ENCODE measurements at places on chromosomes 13 and 19.
A peak's percentile ranks its signal among the peaks of the same experiment; 100 is the strongest.

DNA sequence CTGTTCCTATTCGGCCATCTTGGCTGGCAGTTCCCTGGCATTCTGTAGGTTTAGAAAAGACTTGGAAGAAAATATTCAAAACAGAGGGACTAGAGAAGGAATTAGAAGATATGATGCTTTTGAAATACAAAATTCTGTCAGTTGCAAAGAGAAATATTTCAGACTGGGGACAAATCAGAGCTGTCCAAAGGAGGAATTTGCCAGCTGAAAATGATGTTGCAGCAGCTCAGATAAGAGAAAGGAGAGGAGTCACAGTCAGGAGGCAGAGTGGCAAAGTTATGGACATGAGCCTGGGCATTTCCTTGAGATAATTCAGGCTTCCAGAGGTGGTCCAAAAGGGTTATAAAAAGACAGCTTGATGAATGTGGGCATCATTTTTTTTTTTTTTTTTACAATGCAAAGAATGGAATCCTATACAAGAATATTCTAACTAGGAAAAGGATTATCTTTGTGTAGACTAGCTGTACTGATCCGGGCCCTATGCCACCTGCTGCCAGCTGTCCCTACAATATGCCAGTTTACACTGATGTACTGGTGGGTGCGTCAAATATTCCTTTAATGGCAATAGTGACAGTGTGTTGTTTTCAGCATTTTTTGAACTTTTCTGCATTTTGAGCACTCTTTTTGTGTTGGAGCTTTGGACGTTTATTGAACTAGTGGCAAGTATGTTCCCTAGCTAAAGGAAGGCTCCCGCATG is 31.8 kb upstream of the CBY2 start:
- no peak for DNase-seq

DNA sequence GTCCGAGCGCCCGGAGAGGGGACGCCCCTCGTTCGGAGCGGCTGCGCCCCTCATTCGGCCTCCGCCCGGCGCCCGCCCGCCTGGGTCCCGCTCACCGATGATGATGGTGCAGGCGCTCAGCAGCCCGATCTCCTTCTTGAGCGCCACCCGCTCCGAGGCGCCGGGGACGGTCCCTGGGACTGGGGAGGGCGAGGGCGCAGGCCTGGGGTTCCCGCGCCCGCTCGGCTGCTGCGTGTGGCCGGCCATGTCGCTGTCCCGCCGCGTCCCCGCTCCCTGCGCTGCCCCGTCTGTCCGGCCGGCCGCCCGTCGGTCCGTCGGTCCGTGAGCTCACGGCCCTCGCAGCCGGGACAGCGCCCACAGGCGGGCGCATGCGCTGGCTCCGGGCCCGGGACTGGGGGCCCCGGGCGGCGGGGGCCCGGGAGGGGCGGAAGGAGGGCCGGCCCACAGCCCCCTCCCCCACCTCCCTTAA is at the start of gene SLC7A10:
Gene SLC7A10, minus strand, starts transcription at position 393 of the 469 bp plus-strand sequence. Its CDS starts 147 bp downstream, at position 246.
- DNase-seq = no peak

- no peak for DNase-seq
Observed at GRCh38 chr19:35292421-35293362, 731 bp downstream of the MAG start.

GRCh38 chr13:99214232-99214631 is 13.6 kb downstream of the UBAC2 start:
- peak; percentile 68 for DNase-seq

DNA sequence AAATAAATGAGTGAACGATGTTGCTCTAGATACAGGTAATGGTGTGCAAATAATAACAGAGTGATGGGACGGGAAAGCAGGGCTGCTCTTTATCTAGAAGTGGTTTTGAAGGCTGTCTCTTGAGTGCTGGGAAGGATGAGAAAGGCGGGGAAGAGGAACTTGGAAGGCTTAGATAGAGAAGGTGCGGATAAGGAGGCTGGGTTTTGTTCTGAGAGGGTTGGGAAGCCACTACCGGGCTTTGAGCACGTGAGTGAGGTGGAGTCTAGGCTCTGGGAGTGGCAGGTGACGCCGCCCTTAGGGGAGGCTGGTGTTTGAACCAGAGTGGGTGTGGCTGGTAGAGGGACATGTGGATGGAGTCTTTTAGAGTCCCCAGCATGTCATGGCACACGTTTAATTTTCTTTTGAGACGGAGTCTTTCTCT is 811 bp downstream of the ARMC6 start:
- peak; percentile 92 for DNase-seq

DNA sequence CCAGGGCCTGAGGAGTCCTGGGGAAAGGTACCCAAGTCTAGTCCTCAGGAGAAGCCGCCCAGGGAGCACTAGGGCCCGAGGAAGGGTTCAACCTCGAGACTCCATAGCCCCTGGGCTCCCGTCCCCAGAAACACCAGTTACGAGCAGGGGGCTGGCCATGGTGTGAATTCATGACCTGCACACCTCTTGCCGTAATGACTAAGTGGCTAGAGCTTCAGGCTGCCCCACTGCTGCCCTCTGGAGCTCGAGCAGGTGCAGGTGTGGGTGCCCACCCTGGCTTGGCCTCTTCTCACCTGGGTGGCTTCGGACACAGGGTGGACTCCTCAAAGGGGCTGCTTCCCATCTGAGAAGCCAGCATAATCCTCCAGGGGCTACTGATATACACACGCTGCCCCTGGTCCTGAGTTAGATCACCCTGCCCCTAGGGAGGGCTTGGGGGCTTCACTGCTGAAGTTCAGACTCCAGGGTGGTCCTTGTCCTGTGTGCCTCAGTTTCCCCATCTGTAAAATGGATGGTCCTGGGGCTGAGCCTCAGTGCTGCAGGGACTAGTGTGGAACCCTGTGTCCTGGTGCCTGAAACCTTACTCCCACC is 13.6 kb downstream of the SPC24 start:
- no peak for DNase-seq

DNA sequence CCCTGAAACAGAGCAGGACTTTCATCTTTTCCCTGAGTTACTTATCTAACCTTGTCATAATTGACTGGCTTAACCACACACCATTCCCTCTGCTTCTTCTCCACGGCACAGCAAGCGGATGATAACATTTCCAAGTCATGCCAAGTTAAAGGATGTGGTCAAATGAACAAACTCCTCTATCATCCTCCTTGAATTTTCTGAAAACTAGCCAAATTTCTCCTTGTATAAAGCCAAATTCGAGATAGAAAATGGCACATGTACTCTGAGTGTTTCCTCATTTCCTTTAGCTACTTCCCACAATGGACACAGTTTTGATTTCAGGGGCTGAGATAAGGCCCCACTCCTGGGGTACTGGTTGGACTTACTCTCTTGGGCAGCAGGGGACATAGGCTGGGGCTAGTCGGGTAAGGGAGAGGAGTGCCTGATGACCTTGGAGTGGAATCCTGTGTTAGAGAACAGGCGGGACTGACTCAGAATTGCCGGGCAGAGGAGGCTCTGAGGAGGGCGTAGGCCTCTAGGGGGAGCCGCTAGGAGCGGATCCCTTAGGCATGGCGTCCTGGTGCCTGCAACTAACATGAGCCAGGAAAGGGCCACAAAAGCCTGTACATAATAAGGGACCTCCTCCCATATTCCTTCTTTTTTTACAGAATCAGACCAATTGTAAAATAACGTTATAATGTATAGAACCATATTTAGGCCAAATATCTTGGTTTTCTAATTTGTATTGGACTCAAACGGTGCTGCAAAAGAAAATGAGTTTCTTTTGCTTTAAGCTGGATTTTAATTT is 20.3 kb upstream of the TMTC4 start:
- DNase-seq = peak; percentile 72

DNA sequence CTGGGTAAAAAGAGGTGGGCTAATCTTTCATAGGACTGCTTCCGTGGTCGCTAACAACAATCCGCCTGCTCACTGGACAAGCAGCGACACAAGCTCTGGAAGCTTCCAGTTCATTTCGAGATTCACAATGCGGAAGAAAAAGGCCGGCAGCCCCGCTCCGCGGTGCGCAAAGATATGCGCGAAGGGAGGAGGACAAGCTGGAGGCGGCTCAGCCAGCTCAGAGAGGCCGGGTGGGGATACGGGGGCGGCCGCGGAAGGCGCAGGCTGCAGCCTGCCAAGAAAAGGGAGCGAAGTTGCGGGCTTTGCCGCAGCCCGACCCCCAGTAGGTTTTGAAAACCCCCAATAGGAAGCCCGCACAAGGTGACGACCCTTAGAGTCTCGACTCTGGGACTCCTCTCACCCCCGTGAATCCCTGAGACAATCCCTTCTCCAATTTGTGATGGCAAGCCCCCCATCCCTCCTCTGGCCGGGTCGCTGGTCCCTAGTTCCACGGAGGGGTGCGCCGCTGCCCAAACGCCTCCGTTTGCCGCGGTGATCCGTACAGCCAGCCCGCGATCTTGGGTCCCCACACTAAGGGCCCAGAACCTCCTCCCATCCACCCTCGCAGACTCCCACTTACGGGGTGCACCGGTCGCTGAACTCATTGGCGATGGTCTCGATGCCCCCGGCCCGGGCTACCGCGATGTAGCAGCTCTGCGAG is 697 bp downstream of the HSPH1 start:
- DNase-seq = peak; percentile 86

DNA sequence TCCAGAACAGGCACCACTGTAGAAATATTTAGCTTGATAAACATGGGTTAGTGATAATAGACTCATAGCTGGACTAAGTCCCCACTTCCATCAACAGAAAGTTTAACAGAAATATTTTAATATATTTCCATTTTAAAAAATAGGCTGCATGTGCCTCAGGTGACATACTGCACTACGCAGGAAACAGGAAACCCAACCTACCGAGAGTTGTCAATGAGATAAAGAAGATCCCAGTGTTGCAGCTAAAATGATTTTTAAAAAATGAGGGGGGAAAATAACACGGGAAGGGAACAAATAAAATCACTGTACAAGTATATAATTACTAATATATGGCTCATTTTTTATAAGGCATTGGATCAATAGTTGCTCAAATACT is 154.8 kb downstream of the TBC1D4 start:
- DNase-seq = no peak

GRCh38 chr13:91133941-91134802 is 213.3 kb upstream of the MIR17HG start:
- DNase-seq = peak; percentile 76

DNA sequence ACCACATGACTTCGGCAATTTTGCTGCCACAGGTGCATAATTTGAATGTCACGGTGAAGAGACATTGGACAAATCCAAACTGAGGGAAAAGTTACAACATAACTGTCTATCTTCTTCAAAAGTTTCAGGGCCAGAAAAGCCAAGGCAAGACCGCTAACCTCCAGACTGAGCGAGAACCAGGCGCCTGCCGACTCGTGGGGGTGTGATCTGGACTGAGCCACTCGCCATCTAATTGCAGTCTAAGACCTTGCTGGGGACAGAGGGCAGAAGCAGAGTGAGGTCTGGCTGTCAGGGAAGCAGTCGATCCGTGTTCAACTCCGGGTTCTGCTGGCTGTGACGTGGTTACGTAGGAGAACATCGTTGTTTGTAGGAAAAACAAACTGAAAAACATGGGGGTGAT is 88.6 kb downstream of the SPACA7 start:
- no peak for DNase-seq

GRCh38 chr19:49855676-49856573 is 5.0 kb downstream of the PTOV1 start:
- no peak for DNase-seq

- DNase-seq = no peak
Observed at GRCh38 chr19:3565139-3565538, 7.6 kb upstream of the HMG20B start.

DNA sequence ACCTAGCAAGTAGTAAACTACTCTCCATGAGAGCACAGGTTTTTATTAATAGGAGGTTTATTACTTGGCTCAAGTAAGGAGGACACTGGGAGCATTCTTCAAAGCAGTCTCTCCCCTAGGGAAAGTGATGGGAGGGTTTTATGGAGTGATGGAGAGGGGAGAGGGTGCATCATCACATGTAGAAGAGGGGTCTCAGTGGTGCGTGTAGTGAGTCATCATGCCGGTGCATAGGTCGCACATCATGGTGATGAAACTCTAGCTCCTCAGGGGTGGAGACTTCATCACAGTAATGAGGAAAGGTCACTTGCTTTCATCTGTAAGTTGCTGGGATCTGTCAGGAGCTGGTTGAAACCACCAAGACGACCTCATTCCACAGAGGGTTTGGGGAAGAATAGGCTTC is 210.8 kb upstream of the UBL3 start:
- DNase-seq = no peak

- no peak for DNase-seq
Observed at GRCh38 chr13:101116826-101117225, 299.5 kb downstream of the NALCN start.

- no peak for DNase-seq
Observed at GRCh38 chr13:40478775-40479174, 187.7 kb downstream of the FOXO1 start.

GRCh38 chr13:50450279-50450678 is 393.2 kb downstream of the DLEU7 start:
- DNase-seq = no peak

GRCh38 chr13:21124852-21125251 is 51.5 kb downstream of the SKA3 start:
- peak; percentile 40 for DNase-seq

GRCh38 chr13:112968910-112969691 is at the start of gene MCF2L:
MCF2L (plus strand) TSS chr13:112969214; CDS start chr13:112969380, 166 bp downstream.
- DNase-seq = no peak

DNA sequence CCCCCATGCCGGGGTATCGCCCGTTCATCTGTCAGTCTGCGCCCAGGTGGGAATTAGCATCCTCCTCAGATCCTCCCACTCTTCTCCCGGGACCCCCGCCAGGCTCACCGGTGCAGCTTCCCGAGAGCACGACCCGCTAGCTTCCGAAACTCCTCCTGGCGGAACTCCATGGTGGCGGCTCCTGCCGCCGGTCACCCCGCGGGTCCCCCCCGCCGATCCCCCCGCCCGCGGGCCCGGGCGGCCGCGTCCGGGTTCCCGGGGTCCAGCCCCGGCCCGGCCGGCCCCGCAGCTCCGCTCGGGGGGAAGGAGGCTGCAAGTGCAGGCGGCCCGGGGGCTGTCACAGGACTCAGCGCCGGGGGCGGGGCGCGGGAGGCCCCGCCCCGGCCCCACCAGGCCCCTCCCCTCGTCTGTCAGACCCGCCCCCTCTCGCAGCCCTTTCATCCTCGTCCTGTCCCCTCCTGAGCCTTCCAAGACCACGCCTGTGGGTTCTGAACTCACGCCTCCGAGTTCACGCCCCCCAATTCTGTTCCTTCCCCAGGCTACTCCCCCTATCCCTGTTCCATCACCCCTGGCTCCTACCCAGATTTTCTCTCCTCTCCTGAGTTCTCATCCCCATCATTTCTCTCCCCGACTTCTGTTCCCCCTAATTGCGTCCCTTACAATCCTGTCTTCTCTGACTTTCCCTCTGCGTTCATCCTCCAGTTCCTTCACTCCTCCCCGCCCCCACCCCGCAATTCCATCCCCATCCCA is at the start of gene SLC17A7:
Gene SLC17A7, minus strand, starts transcription at position 318 of the 750 bp plus-strand sequence. Its CDS starts 148 bp downstream, at position 170.
- DNase-seq = peak; percentile 78

- no peak for DNase-seq
Observed at GRCh38 chr13:21833921-21834320, 163.0 kb downstream of the FGF9 start.
